ENCODE measurements at places on chromosomes 3 and 15.
A peak's percentile ranks its signal among the peaks of the same experiment; 100 is the strongest.

DNA sequence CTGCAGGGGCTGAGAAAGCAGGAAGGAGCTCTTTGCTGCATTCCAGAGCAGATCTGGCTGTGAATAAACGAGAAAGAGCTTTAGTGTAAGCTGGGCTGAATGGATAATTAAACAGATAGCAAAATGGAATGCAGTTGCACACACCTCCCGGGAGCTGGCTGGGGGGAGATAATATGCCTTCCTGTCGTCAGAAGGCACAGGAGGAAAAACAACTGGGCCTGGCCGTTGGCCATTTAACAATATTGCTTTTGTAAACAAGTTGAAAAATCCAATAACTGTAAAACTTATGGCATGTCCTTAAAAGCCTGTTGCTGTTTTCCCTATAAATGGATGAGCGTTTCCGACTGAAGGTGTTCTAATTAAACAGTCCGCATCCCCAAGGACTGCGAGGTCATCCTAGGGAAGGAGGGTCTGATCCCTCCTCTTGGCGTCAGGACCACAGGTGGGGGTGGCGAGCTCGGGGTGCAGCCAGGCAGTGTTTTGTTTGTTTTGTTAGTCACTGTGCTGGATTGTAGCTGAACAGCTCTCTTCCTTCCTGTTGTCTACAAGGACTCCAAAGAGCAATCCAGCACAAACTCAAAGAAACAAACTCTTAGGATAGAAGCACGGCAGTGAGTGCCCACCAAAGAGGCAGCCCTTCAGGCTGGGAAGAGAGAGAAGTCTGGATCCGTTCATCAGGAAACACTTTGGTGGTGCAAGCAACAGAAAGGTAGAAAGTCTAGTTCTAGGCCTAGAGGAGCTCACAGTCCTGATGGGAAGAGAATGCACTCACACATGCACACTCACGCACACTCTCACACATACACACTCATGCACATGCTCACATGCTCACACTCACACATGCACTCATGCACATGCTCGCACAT lies 133.4 kb upstream of the SMAD3 start:
- DNase-seq, result no peak

DNA sequence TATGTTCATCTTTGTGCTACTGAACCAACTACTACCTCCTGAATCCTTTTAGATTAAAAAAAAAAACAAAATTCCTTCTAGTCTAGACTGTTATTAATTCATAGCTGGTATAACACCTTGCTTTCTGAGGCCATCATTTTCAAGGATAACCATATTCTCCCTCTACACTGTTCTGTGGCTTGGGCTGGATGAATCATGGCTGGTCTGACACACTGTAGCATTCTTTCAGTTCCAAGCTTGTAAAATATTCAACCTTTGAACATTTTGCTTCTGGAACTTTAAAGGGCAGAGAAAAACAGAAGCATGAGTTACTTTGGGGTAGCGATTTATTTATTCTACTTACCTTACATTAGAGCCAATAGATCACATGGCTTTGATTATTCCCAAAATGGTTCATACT lies 7.6 kb downstream of the HSPBAP1 start:
- DNase-seq, result no peak

GRCh38 chr3:73459711-73460110 lies 165.0 kb downstream of the PDZRN3 start:
- DNase-seq, result no peak

- DNase-seq, result peak; percentile 50
These were observed 28.3 kb downstream of the RSL24D1 start for GRCh38 chr15:55168350-55168974.

DNA sequence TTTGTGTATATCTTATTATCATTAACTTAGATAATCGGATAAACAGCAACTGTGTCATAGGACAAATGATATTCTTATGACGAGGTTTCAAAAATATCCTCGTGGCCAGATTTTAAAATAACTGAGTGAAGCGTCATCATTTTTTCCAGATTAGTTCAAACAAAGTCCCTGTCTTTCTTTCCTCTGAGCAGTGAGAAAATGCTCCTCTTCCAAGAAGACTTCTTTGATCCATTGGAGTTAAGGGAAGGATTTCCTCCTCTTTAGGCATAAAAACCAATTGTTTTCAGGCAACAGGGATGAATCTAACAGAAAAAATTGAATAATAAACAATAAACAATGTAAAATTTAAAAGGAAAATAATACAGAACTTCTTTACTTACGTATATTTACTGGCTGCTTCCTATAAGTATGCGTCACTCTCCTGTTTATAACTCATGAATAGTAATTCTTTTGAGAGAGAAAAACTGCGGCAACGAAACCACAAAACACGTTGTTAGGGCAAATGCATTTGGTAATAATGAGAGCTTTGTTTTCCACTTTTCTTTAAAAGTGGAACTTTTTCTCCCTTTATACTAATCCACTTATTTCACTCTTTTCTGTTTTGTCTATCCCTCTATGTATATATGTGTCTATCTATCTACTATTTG lies 419.4 kb upstream of the ONECUT1 start:
- no peak for DNase-seq

- DNase-seq, result no peak
These were observed 59.4 kb upstream of the NEO1 start for GRCh38 chr15:72992841-72993252.

DNA sequence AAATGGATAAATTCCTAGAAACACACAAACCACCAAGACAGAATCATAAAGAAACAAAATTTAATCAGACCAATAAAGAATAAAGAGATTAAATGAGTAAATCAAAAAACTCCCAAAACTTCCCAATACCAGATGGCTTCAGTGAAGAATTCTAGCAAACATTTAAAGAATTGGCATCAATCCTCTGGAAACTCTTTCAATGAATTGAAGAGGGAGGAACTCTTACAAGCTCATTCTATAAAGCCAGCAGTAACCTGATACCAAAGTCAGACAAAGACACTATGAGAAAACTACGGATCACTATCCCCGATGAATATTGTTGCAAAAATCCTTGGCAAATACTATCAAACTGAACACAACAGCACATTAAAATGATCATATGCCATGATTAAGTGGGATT lies 81.9 kb upstream of the SLCO2A1 start:
- DNase-seq, result no peak

DNA sequence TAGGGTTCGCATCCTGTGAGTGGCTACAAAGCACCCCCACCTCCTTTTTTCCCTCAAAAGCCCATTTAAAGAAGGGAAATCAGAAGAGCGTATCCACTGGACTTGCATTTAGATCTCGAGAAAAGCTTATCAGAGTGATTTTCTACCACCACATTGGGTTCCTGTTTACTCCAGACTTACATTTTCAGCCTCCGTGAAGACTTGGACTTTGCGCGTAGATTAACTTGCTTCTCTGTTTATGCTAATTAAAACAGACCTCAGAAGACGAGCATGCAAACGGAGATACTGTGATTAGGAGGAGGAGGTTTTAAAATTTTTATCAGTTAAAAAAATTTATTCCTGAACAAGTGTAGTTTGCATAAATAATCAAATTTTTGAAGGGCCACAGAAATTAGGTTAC lies 115.7 kb downstream of the AKAP13 start:
- DNase-seq, result no peak

GRCh38 chr3:20023623-20024405 lies 11.8 kb upstream of the PP2D1 start:
- no peak for DNase-seq

DNA sequence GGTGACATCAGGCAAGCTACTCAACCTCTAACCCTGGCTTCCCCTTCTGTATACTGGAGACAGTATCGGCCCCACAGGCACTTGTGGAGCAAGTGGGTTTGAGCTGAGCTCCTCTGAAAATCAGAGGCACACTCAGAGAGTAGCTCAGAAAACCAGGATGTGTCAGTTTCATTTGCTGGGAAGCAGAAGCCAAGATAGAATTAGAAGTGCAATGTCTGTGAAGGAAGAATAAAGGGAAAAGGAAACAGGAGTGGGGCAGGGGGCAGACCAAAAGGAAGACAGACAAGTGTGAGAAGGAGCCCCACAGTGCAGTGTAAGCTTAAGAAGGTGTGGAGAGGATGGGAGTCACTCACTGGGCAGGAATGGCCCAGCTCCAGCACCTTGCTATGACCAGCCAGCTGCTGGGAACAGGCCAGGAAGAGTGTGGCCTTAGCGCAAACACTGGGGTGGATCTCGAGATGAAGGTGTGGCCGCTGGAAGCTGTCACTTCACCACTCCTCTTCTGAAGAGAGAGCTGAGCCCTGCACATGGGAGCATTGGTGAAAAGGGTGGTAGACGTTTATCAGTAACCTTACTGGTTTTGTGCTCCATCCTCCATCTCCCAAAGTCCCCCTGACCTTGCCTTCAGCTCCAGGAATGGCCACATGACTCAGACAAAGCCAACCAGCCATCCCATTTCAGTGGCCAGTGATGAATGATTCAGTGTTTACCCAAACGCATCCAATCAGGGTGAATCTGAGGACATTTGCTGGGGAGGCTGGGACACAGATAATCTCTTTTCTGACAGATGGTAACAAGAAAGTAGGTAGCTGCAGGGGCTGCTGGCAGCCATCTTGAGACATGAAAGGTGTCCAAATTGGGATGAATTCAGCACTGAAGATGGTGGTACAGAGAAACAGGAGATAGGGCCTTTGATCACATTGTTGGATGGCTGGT lies 108.4 kb downstream of the SHQ1 start:
- no peak for DNase-seq

DNA sequence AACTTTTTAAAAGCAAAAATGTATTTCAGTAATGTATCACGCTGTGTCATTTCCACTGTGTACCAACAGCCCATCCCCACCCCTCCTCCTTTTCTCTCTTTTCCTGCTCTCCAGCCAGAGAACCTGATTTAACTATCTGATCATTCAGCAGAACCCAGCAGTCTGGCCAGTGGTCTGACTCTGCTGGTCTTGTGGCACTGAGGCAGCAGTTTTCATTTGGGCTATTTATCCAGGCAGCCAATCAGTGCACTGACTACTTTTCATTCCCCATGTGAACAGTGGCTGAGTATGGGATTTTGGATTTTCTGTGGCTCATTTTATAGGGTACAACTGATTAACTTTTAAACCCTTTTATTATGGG lies 56.3 kb downstream of the GPR171 start:
- no peak for DNase-seq

DNA sequence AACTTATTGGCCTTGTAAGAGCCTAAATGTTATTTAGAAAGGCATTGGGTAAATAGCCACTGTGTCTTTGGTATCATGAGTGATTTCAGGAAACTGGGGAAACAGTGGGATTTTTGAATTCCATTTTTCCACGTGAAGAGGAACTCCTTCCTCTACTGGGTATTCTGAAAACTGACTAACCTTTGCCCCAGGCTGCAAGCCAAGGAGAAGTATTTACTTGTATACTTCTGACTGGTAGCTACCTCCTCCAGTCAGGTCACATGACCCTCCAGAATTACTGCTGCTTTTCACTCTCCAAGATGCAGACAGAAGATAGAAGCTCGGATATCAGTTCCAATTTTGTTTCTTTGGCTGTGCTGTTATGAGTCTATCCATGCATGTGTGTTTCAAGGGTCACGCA lies 50.9 kb upstream of the MAP3K13 start:
- no peak for DNase-seq

GRCh38 chr15:89787944-89788343 lies 11.8 kb downstream of the MESP2 start:
- no peak for DNase-seq

DNA sequence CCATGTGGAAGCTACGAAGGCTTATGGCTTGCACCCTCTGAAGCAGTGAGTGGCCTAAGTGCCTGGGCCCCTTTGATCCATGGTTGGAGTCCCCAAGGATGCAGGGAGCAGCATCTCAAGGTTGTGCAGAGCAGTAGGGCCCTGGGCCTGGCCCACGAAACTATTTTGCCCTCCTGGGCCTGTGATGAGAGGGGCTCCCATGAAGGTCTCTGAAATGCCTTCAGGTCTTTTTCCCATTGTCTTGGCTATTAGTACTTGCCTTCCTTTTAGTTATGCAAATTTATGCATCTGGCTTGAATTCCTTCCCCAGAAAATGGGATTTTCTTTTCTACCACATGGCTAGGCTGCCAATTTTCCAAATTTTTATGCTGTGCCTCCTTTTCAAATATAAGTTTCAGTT lies 158.8 kb upstream of the MME start:
- no peak for DNase-seq

GRCh38 chr15:43541785-43542184 lies 24.4 kb downstream of the MAP1A start:
- DNase-seq, result no peak

DNA sequence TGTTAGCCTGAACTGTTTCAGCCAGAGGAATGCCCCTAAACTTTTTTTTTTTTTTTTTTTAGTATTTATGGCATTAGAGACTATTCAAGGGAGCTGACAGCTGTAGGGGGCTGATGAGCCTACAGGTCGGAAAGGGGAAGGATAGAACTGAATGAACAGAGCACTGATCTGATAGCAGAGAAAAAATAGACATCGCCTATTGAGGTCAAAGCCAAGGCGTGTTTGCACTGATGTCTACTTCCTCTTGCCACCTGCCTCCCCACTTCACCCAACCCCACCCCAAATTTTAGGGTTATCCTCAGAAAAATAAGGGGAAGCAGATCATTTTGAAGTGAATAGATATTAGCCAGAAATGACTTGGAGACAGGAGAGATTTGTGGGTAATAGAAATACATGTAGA lies 3.0 kb upstream of the ZMAT3 start:
- DNase-seq, result no peak

GRCh38 chr3:158970006-158970405 lies 168.2 kb downstream of the MFSD1 start:
- DNase-seq, result no peak

DNA sequence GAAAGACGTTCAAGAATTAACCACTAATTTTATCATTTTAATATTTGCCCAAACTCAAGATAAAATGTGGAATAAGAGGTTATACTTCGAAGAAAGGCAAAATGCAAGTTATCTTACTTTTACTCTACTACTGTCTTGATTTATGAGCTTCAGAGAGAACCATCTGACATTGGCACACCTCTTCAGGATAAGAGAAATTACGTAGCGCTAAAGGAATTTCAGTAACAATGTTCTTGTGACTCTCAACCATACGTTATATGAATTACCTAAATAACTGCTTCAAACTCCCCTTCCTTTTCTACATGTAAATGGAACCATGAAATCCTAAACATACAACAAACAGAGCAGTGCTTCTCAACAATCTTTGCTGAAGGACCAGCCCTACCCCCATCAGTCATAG lies 96.8 kb downstream of the ZNF385D start:
- no peak for DNase-seq

DNA sequence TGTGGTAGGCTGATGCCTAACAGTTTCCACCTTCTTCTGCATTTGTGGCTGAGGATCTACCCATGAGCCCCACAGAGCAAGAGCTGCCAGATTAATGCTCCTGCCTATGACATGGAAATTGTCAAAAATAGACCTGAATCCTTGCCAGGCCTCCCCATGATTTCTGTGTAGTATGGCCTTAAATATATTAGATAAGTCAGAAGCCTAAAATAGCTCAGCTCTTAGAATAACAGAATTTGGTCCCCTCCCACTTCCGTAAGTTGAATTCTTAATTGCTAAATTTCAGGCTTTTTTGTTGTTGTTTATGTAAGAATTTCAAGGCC lies 129.0 kb downstream of the SERPINI1 start:
- no peak for DNase-seq

DNA sequence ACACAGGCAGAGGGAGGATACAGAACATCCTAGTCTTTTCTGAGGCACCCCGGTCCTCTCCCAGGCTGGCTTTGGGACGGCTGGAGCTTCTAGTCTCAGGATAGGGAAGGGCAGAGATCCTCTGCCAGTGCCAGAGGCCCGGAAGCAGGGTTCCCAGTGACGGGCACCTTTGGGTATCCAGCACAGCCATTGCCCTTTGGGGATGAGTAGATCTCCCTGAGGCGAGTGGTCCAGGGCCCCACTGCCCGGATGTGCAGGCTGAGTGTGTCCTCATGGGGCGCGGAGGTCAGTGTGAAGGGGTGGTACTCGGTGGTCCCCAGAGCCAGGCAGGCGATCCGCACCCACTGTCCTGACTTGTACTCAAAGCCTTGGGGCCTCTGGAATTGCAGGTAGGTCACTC lies 18.3 kb downstream of the DUOX2 start:
- no peak for DNase-seq

All from left hindlimb (tissue), 1 donor.